ENCODE measurements at places on chromosomes 5 and 9.

- DNase-seq = no peak
Observed at GRCh38 chr9:121286973-121287741, 19.2 kb downstream of the GSN start.

GRCh38 chr9:99169086-99169485 is 52.7 kb downstream of the ALG2 start:
- no peak for DNase-seq

DNA sequence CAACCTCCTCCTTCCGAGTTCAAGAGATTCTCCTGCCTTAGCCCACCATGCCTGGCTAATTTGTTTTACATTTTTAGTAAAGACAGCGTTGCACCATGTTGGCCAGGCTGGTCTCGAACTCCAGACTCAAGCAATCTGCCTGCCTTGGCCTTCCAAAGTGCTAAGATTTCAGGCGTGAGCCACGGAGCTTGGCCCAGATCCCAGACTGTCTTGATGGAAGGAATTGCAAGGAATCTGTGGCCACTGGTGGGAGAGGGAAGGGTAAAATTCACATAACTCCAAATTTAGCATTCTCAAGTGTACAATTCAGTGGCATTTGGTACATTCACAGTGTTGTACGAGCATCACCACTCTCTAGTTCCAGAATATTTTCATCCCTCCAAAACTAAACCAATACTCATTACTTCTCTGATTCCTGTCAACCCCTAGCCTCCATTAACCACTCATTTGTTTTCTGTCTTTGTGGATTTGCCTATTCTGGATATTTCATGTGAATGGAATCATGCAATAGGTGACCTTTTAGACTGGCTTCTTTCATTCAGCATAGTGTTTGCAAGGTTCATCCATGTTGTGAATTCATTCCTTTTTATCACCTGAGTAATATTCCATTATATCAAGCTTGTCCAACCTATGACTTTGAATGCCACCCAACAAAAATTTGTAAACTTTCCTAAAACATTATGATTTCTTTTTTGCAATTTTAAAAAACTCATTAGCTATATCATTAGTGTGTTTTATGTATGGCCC is 8.9 kb upstream of the MYO10 start:
- no peak for DNase-seq

DNA sequence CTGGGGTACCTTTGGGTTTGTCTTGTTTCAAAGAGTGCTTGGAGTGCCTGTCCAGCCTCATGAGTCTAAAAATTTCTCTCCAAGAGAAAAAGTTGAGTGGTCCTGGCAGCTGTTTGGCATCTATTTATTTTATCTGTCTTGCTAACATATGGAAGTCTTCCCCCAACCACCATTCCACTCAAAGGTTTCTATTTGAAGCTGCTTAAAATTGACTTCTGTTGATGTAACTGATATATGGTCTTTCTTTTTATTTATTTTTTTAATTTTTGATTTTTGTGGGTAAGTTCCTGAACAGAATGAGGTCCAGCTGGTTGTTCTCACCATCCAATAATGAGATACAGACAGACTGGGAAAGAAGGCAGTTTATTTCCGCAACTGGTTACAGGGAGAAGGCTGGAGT is 178.7 kb upstream of the SGCD start:
- no peak for DNase-seq

GRCh38 chr5:87322381-87322780 is 54.7 kb downstream of the RASA1 start:
- DNase-seq = no peak

DNA sequence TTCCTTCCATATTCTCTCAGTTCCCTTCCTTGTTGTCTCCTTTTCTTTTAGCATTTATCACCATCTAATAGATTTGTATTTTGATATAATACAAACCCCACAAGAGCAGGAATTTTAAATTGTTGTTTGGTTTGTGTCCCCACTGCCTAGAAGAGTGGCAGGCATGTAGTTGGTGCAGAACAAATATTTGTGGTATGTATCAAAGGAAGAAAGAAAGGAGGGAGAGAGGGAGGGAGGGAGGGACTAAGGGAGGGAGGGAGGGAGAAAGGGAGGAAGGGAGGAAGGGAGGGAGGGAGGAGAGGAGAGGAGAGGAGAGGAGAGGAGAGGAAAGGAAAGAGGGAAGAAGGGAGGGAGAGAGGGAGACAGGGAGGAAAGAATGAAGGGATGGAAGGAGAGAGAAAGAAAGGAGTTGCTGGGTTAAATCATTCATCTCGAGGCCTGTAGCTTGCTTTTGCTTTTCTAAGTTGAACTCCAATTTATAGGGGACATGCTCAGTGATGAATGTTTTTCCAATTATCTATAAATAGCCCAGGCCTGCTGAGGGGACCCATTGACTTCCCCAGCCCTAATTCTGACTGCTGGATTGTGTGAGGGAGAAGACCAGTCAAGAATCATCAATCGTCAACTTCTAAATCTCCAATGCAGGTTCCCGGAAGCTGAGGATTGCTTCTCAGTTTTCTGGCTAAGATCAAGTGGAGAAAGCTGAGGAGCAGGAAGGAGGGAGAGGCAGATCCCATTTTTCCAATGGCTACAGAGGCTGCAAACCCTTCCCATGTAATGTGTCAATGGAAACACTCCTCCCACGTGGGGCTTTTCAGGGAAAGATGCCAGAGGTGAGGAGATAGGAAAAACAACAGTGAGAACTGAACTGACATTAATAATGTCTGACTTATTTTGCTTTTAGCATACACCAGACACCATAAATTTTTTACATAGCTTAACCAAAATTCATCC is 320.7 kb downstream of the ASTN2 start:
- DNase-seq = no peak

- no peak for DNase-seq
Observed at GRCh38 chr5:125823572-125823971, 599.6 kb upstream of the GRAMD2B start.

DNA sequence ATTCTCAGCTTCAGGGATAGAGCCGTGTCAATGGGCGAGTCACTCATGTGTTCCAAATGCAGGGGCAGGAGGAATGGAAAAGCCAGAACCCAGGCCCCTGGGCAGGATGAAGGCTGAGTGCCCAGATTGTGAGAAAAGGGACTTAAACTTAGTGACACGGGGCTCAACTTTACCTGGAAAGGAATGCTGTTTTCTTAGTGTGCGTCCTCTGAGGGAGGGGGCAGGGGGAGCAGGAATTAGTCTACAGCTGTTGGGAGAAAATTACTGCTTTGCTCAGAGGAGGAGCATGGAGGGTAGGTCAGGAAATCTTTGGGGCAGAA is 14.6 kb downstream of the HK3 start:
- no peak for DNase-seq

DNA sequence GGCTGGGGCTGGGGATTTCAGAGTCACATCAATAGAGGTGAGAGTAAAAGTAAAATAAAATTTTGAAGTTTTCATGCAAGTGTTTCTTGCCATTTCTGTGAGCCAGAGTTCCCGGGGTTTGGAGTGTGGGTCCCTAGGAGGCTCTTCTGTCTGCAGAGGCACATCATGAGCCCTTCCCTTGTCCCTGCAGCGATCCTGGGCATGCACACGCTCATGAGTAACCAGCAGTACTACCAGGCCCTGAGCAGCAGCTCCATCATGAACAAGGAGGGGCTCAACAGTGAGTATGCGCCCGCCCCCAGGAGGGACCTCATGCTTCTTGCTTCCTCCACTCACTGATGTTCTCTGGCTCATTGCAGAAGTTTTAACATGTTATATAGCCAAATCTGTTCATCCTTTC is 61.1 kb downstream of the TMOD1 start:
- no peak for DNase-seq

GRCh38 chr5:92237896-92238295 is 854.8 kb upstream of the ARRDC3 start:
- DNase-seq = no peak

- DNase-seq = no peak
Observed at GRCh38 chr9:127263664-127264063, 910 bp upstream of the GARNL3 start.

DNA sequence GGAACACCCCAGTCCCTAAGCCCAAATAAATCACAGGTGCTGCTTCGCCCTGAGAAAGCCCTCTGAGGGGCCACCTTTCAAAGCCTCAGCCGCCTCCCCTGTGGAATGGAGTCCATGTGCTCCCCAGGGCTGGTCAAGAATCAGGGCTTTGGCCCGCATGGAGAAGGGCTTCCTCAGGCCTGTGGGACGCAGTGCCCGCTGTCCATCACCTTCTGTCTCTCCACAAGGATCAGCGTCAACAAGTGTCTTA is 16.6 kb downstream of the HNRNPH1 start:
- DNase-seq = no peak

- DNase-seq = no peak
Observed at GRCh38 chr5:176724472-176724871, 77.2 kb downstream of the TSPAN17 start.

DNA sequence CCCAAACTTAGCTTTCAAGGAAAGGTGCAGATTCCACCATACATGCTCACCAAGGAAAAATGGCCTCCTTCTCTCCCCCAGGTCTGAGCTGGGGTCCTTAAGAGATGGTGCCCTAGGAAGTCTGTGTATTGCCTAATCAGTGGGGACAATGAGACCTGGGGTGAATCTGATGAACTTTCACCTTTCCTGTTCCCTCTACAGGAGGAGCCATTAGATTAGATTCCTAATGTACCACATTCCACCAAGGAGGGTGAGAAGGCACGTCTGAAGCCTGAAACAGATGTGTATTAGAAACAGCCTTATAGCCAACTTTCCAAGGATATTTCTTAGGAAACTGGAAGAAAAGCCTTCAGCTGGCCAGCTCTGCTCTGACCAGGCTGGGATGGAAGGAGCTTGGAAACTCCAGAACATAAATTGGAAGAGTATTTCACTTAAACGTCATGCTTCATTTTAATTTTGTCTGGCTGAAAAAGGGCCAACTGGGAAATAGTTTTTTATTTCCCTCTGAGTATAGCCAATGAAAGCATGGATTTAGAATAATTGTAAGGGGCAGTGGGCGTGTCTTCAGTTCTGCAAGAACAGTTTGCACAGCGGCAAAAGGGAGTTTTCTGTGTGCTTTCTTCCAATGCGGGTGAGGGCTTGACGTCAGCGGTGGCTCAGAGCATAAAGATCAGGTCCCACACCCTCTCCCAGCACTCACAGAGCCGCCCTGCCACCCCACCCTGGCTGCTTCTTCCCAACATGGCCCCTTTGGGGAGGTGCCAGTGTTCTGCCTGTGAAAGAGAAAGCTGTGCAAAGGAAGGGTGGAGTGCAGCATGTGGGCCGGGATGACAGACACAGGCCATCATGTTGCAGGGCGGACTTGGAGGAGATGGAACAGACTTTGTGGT is 210.9 kb downstream of the ESM1 start:
- no peak for DNase-seq

DNA sequence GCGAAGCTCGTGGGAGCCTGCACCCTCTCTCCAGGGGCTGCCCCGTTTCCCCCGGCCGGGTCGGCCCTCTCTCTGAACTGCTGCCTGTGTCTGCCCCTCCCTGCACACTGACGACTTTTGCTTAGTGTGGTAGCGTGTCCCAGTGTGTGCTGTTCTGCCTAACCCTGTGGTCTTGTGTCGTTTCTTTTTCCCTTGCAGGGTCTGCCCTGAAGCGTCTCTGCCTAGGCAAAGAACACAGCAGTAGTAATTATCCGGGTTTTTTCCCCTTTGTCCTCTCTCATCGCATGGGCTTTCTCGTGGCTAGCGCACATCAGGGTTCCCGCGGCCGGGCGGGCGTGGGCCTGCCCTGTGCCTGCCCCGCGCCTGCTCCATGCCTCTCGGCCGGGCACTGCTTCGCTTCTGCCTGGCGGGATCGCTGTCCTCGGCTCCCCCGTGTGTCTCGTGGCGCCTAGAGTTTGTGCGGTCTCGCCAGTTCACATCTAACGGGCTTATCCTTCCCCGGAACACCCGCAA is 122.7 kb downstream of the WNK2 start:
- DNase-seq = no peak

GRCh38 chr5:177478711-177479646 is 5.5 kb upstream of the DBN1 start:
- no peak for DNase-seq

DNA sequence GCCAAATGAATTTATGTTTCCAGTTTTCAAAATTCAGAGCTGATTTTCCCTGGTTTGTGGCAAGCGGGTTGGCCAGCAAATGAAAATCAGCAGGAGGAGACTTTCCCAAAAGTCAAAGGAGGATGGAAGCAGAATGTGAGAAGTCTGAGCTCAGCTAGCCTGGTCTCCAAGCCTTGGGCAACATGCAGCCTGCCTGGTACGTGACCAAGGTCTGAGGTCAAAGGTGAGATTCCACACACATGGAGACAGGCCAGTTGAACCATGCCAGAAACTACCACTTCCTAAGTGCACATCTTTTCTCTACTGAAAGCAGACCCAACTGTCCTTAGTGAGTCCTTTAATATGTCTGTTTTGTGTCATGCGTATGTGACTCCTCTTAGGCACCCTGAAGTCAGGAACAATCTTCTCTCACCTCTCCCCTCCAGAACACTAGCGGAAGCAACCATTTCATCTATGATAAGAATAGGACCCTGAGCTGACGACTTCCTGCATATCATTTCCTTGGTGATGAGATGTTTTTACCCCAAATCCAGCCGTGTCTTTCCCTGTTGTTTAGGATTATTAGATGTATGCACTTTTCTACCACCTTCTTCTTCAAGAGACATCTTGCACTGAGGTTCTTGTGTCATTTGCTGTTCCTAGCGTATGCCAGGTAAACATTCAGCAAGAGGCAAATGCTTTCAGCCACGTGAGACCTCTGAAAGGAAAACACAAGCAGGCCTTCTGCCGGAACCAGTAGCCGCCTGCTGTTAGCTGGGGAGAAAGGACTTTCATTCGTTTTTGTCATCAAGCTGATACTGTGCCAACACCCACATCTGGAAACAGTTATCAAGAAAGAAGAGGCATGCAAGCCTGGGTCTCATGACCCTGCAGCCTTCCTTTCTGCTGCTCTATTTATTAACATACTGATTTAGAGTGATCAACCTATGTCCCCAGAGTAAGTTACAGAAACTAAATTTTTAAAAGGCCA is 9.7 kb upstream of the TGFBI start:
- DNase-seq = no peak

GRCh38 chr5:96601715-96602244 is 60.4 kb upstream of the CAST start:
- peak; percentile 35 for DNase-seq

GRCh38 chr5:32522429-32523143 is 62.8 kb upstream of the SUB1 start:
- DNase-seq = no peak

DNA sequence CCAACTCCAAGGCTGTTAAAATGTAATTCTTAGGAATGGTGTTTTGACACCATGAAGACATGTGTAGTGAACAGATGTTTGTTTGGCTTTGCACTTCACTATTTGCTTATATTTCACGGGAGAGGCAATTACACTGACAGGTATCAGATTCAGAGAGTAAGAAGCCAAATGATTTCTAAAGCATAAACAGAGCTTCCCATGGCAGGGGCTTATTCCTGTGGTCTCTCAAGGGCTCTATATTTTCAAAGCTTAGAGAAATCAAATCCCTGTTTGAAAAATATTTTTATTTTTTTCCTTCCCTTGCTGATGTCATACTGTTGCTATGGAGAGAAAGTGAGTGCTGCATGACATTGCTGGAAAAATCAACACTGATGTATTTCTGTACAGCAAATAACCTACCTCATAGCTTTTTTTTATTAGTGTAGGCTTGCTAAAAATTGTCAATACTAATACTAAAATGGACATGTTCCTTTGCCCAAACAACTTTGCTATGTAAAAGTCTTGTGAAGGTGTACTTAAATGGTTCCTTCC is 161.4 kb downstream of the GIN1 start:
- DNase-seq = no peak

GRCh38 chr5:151448038-151448985 is 909 bp downstream of the SLC36A1 start:
- peak; percentile 2 for DNase-seq
